Fibroblast of lung (primary cell): ENCODE measurements at places on chromosomes 7 and 10. TPM values are rescaled to one million over a fixed set of nuclear protein-coding genes. Genes with fewer than 3 reads are reported as not detected.

GRCh38 chr7:151361193-151361959 is 19.8 kb downstream of the NUB1 start:
- peaks cover 10% of the 10 kb centered on the region for H3K4me1 ChIP-seq
- DNase-seq, result peak; percentile 47
- H3K27me3 ChIP-seq, result no peaks in the 10 kb centered on the region
- peaks cover 3% of the 10 kb centered on the region for H3K36me3 ChIP-seq
- H3K4me3 ChIP-seq, result no peak overlapping the region
- H3K27ac ChIP-seq, result no peak overlapping the region

DNA sequence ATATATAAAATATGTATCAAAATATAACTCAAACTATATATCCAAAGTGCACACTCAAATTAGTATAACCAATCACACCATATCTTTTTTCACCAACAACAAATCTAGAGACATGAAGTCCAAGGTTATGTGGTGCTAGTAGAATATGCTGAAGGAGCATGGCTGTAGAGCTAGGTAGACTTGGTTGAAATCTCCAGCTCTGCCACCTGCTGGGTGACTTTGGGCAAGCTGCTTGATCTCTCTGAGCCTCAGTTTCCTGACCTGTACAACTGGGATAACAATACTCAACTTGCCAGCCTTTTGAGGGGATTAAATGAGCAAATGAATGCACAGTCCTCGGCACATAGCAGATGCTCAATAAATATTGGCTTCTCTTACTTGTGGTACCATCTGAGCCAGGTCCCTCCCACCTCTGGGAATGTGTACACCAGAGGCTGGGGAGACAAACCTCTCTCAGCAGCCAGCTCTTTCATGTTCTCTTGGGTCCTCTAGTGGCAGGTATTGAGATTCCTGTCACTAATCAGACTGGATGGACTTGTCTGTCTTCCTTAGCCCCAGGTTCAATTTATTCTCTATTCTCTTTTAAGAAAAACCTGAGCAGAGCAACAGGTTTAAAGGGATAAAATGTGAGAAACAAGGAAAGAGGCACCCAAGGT is 94.3 kb upstream of the PDE1C start:
- H3K4me1 ChIP-seq, result peaks cover 11% of the 10 kb centered on the region
- no peak overlapping the region for H3K4me3 ChIP-seq
- H3K27me3 ChIP-seq, result no peaks in the 10 kb centered on the region

- H3K27ac ChIP-seq, result no peak overlapping the region
- no peaks in the 10 kb centered on the region for H3K27me3 ChIP-seq
- H3K36me3 ChIP-seq, result no peaks in the 10 kb centered on the region
- H3K4me1 ChIP-seq, result no peaks in the 10 kb centered on the region
These were observed 430.2 kb downstream of the EXOC4 start for GRCh38 chr7:133683182-133683454.

DNA sequence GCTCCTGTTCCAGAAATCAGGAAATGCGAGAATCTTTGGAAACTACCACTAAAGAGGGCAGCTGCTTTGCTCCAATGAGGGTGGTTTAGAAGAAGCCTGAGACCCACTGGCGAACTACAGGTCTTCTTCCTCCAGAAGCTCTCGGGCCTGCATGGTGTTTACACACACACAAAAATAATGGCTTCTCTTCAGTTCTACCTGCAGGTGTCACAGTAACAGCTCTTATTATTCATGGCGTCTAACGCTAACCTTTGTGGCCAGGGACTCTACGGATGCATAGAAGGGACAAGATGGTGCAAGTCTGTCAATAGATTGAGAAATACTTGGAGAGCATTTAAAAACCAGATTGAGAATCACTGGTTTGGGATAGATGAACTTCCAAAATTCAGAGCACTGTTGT is 22.4 kb downstream of the GPR141 start:
- DNase-seq, result no peak
- no peaks in the 10 kb centered on the region for H3K27me3 ChIP-seq
- no peaks in the 10 kb centered on the region for H3K36me3 ChIP-seq
- no peak overlapping the region for H3K4me3 ChIP-seq
- no peaks in the 10 kb centered on the region for H3K4me1 ChIP-seq

GRCh38 chr7:54897891-54898290 is 120.9 kb upstream of the EGFR start:
- no peaks in the 10 kb centered on the region for H3K4me1 ChIP-seq
- H3K4me3 ChIP-seq, result no peak overlapping the region
- H3K27me3 ChIP-seq, result no peaks in the 10 kb centered on the region
- no peaks in the 10 kb centered on the region for H3K36me3 ChIP-seq

DNA sequence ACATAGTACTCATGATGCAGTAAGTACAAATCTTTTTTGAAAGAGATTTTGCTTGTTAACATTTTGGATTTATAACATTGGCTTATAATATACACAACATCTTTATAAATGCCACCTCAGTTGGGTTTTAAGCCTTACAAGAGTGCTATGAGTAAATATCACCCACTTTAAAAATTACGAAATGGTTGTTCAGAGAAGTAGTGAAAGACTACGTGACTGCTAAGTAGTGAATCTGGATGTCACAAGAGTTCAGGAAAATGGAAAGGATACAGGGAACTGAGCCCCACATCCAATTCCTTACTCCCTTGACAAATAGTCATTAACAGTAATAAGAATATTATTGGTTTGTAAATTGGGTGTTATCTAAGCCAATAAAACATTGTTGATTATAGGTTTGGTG is 20.0 kb downstream of the TMEM106B start:
- no peak overlapping the region for H3K27ac ChIP-seq
- no peak for DNase-seq
- H3K36me3 ChIP-seq, result no peaks in the 10 kb centered on the region
- no peaks in the 10 kb centered on the region for H3K4me1 ChIP-seq
- H3K27me3 ChIP-seq, result no peaks in the 10 kb centered on the region
- H3K4me3 ChIP-seq, result no peak overlapping the region

- no peak for DNase-seq
- no peak overlapping the region for H3K4me3 ChIP-seq
- H3K27me3 ChIP-seq, result no peaks in the 10 kb centered on the region
- H3K4me1 ChIP-seq, result no peaks in the 10 kb centered on the region
These were observed 7.8 kb downstream of the ATP6V0E2 start for GRCh38 chr7:149881328-149882247.

DNA sequence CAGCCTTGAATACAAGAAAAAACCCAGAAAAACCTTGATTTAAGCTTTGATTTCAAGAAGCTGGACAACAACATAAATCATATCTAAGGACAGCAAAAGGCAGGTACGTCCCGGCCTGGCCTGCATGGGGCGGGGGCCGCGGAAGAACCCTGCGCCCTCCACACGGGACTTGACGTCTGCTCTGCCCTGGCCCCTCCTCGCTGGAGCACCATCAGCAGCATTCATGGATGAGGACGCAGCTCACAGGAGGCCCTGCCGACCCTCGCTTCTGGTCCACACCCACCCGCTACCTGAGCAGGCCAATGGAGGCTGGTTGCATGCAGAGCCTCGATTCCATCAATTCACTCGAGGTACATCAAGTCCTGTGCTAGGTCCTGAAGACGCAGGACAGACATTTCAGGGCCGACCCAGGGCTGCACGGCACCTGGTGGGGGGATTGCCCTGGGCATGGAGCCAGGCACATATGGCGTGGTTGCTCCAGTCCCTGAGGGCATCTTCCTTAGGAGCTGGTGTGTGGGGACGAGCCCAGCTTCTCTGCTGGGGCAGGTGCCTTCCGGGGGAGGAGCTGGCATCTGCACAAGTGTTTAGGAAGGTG is 63.1 kb upstream of the NKX6-2 start:
- H3K27me3 ChIP-seq, result no peaks in the 10 kb centered on the region
- no peaks in the 10 kb centered on the region for H3K4me1 ChIP-seq
- H3K27ac ChIP-seq, result no peak overlapping the region
- H3K4me3 ChIP-seq, result no peak overlapping the region

GRCh38 chr10:44016589-44017482 is 368.1 kb downstream of the CXCL12 start:
- no peak overlapping the region for H3K4me3 ChIP-seq
- no peak overlapping the region for H3K27ac ChIP-seq

- no peaks in the 10 kb centered on the region for H3K36me3 ChIP-seq
- H3K27ac ChIP-seq, result peak overlapping the region; percentile 86
- H3K4me1 ChIP-seq, result peaks cover 12% of the 10 kb centered on the region
- H3K27me3 ChIP-seq, result peaks cover 11% of the 10 kb centered on the region
- DNase-seq, result peak; percentile 93
- H3K4me3 ChIP-seq, result peak overlapping the region; percentile 32
These were observed 97.8 kb downstream of the CHST15 start for GRCh38 chr10:123995461-123996131.

DNA sequence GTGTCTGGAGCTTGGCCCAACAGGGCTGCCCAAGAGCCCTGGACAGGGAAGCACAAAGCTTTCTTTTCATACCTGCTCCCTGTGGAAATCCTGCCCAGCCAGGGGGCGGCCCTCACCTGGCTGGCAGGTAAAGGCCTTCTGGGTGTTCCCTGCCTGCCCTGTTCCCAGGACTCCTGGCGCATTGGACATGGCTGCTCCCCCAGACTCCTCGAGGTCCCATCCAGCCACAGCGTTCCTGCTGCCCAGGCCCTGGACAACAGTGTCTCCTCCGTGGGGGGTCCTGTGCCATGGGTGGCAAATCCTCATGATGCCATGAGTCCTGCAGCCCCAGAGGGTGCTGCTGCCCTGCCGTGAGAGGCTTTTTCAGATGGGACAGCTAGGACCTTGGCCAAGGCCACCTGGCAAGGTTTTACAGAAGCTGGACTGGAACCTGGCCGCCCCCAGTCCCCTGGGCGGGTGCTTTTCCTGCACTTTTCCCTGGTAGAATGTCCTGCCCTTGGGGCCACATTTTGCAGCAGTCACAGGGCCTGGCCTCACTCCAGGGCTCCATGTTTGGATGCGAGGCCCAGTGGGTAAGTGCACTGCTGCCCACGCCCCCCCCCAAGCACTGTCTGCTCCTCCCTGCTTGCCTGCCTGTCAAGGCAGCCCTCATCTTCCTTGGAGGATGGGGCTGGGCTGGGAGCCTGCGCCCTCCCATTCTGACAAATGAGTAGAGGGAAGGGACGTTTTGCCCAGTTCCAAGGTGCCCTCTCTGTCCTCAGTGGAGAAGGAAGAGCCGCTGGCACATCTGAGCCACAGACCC is 60.7 kb downstream of the LHPP start:
- no peaks in the 10 kb centered on the region for H3K36me3 ChIP-seq
- no peaks in the 10 kb centered on the region for H3K27me3 ChIP-seq
- H3K4me3 ChIP-seq, result no peak overlapping the region

GRCh38 chr7:130063036-130063435 is 7.3 kb upstream of the KLHDC10 start:
- H3K4me1 ChIP-seq, result no peaks in the 10 kb centered on the region
- H3K27me3 ChIP-seq, result no peaks in the 10 kb centered on the region
- H3K4me3 ChIP-seq, result no peak overlapping the region
- H3K36me3 ChIP-seq, result no peaks in the 10 kb centered on the region

DNA sequence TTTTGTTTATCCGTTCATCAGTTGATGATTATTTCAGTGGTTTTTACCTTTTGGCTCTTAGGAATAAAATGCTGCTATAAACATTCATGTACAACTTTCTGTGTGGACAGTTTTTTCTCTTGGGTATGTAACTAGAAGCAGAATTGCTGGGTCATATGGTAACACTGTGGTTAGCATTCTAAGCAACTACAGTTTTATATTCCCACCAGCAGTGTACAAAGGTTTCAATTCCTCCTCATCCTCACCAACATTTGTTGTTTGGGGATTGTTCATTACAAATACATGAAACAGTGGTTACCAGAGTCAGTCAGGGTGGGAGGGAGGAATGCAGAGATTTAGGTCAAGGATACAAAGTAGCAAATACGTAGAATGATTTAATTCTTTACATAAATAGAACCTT is 97.0 kb downstream of the NPSR1 start:
- H3K27me3 ChIP-seq, result no peaks in the 10 kb centered on the region
- H3K36me3 ChIP-seq, result no peaks in the 10 kb centered on the region
- no peak for DNase-seq
- H3K27ac ChIP-seq, result no peak overlapping the region
- H3K4me3 ChIP-seq, result no peak overlapping the region
- no peaks in the 10 kb centered on the region for H3K4me1 ChIP-seq

- H3K36me3 ChIP-seq, result peaks cover 6% of the 10 kb centered on the region
- H3K4me3 ChIP-seq, result no peak overlapping the region
- H3K27ac ChIP-seq, result no peak overlapping the region
These were observed 19.3 kb downstream of the STK17A start for GRCh38 chr7:43602256-43602655.

- H3K27ac ChIP-seq, result no peak overlapping the region
- H3K4me3 ChIP-seq, result no peak overlapping the region
- peaks cover 2% of the 10 kb centered on the region for H3K4me1 ChIP-seq
- no peaks in the 10 kb centered on the region for H3K36me3 ChIP-seq
- DNase-seq, result no peak
These were observed 658.3 kb downstream of the SUGCT start for GRCh38 chr7:40793132-40793531.

DNA sequence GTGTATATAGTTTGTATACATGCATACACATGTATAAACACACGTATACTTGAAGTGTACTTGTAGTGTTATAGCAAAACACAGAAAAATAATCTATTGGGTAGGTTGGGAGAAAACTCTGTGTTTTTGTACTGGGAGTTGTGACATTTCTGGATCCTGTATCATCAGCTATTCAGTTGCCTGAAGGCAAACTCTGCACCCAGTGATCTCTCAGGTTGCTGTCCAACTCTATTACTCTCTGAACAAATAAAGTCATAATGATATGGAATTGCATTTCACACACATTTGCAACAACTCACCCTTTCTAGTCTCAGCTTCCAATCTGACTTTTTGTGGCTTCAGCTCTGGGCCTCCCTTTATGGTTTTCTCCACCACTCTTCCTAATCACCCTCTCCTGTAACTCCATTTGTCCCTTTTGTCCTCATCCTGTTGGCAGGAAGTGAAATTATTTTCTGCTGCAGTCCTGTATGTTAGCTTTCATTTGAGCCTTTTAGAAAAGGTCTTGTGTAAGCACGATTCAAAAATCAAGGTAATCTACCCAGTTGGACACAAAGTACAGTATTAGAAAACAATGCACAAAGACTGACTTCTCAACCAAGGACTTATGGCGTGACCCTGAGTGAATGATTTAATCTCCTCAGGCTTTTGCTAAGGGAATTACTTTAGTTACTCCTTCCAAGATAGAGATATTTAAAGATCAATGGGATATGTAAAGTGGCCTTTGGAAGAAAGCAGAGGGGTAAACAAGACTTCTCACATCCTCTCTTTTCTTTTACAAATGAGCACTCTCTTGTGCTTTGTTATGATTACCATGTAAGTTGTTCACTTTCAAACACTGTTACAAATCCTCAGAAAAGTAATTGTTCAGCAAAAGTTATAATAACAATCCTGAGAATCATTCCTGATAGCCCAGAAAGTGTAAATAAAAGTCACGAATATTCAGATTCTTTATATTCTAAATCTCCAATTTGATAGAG is 249.1 kb downstream of the KCND2 start:
- no peaks in the 10 kb centered on the region for H3K27me3 ChIP-seq
- H3K4me3 ChIP-seq, result no peak overlapping the region
- no peaks in the 10 kb centered on the region for H3K4me1 ChIP-seq
- H3K27ac ChIP-seq, result no peak overlapping the region

Gene PTF1A
- not detected in 2 replicates for total RNA-seq

Gene FAM241B
- total RNA-seq, result 0.26 and 0.99 TPM in 2 replicates

Gene MNX1
- total RNA-seq, result not detected in 2 replicates

Gene ZNF117
- 5.6 and 6.3 TPM in 2 replicates for total RNA-seq

Gene PLCE1
- total RNA-seq, result 0.33 and 1.0 TPM in 2 replicates

Gene NPY4R
- total RNA-seq, result not detected in 2 replicates
